ENCODE measurements at places on chromosomes 2 and 18. TPM values are rescaled to one million over a fixed set of nuclear protein-coding genes. Genes with fewer than 3 reads are reported as not detected.
A peak's percentile ranks its signal among the peaks of the same experiment; 100 is the strongest.

DNA sequence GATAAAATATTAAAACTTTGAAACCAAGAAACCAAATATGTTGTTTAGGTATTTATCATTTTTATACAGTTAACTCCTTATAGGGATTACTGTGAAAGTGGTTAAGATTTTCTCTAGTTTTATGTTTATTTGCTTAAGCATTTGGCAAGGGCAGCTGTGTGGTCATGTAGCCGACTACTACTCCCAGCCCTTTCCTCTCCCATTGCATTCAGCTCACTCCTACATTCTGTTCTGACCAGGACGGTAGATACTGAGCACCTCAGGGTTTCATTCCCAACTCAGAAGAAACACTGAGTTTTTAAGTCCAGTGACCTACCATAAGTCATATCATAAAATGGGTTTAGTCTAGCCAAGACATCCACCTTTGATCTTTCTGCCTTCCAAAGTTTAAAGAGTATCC lies 19.8 kb downstream of the FZD5 start:
- no peak for DNase-seq

DNA sequence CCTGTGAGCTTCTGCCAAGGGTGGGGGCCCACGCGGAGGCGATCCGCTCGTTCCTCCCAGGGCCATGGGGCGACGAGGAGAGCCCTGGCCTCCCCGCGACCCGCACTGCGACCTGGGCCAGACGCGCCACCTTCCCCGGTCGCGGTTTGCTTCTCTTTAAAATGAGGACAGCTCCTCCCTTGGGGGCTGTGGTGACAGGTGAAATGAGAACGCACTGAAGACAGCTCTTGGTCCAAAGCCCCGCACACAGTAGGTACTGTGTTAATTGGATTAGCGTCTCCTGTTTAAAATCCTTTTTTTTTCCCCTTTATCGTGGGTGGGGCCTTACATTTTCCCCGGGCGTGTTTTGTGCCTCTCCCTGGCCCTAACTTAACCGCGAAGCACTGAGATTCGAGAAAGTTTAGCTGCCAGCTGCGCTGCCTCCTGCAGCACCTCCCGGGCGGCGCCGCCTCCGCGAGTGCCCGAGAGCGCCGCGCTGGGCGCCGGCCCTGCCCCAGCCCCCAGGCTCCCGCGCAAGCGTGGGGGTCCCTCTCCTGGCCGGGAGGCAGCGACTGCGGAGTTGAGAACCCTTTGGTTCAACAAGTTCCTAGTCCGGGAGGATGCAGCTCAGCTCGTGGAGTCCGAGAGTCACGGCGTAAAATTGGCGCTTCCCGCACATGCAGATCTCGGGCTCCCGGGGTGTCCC lies 1.1 kb downstream of the HPCAL1 start:
- DNase-seq: no peak

DNA sequence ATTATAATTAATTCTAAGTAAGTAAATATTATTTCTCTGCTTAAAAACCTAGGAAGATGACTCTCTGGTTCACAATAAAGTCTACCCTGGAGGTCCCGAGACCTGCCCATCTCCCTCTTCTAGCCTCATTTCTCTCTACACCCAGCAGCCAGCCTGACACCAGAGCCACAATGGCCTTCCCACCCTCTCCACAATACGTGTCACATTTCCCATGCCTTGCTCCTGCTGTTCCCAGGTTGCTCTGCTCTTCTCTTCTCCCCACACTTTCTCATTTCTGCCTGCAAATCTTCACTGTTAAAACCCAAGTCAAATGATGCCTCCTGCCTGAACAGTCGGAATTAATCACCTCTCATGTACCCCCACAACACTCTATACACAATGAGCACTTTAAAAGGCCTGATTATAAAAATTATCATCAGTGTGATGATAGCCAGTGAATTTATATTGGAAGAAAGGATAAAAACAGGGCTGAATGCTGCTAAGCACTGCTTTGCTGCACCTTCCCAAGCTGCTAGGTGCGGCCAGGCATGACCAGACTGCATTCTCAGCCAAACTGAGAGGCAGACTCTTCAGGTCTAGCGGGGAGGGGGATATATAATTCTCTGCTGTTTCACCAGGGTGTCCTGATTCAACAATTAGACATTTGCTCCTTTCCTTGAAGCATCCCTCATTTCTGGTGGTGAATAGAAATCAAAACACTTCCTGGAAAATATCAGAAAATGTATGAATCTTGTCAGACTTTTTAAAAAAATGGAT lies 160.6 kb downstream of the DTNA start:
- no peak for DNase-seq

DNA sequence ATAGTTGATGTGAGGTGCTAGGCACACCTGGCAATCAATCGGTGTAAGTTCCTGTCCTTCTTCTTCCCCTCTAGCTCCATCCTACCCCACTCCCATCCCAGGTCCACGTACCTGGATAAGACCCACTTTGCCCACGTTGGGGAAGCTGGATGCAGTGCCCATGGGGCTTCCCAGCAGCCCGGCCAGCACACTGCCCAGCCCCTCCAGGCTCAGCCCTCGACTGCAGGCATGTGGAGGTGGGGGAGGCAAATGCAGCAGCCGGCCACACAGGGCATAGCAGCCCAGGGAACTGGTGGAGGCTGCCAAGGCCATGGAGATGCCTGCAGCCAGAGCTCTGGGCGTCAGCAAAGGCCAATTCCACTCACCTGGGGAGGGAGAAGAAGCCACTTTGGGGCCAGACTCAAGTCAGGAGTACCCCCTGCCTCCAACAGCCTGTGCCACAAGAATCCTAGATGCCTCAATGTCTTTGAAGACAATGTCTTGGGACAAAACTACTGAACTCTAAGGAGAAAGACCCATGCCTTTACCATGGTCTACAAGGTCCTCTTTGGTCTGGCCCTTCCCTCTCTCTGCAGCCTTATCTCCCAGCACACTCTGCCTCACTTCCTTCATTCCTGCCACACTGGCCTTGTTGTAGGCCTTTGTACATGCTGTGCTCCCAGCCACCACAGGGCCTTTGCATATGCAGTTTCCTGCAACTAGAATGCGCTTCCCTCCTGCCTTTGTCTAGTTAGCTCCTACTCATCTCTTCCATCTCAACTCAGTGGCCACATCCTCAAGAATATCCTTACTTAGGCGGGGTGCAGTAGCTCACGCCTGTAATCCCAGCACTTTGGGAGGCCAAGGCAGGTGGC lies 4.5 kb downstream of the SLC23A3 start:
- no peak for DNase-seq

DNA sequence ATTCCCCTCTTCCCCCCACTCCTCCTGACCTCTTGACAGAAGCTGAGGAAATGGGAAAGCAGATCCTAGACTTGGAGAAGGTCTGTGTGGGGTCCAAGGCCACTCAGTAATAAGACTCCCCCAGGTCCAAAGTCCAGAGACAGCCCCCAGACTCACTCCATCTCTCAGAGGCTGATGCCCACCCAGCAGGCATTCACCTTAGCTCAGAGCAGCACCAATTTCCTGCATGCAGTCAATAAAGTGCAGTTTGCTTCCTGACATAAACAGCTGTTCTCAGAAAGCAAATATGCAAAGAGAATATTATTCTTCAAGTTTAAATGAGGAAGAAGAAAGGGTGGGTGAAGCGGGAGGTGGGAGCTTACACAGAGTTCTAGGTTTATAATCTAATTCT lies 84.1 kb upstream of the RTN4 start:
- DNase-seq: no peak

GRCh38 chr2:137910641-137911040 lies 53.6 kb upstream of the HNMT start:
- no peak for DNase-seq

CRYBA2 gene
- total RNA-seq: not detected

DNA sequence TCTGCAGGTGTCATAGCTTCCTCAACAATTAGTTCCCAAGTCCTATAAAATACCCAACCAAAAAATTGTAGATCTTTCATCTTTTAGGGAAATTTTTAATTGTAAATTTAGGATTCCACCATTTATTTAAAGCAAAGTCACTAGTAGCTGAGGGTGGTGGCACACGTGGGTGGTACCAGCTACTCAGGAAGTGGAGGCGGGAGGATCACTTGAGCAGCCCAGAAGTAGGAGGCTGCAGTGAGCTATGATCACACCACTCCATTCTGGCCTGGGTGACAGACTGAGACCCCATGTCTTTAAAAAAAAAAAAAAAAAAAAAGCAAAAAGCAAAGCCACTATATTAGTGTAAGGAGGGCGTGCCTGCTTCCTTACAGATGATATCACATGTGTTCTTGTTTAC lies 60.3 kb upstream of the GREB1L start:
- no peak for DNase-seq

- DNase-seq: no peak
Observed at GRCh38 chr2:33619028-33619427, 19.9 kb upstream of the FAM98A start.

- no peak for DNase-seq
Observed at GRCh38 chr2:149310349-149310748, 20.0 kb upstream of the LYPD6 start.

GRCh38 chr18:42183746-42184145 lies 228.7 kb downstream of the PIK3C3 start:
- no peak for DNase-seq

- no peak for DNase-seq
Observed at GRCh38 chr18:22272242-22272641, 102.9 kb downstream of the GATA6 start.

- DNase-seq: no peak
Observed at GRCh38 chr2:224901121-224901676, 141.1 kb downstream of the DOCK10 start.

GRCh38 chr2:203830304-203831055 lies 37.1 kb upstream of the CTLA4 start:
- DNase-seq: no peak

- no peak for DNase-seq
Observed at GRCh38 chr18:57576316-57576715, 10.2 kb downstream of the FECH start.

DNA sequence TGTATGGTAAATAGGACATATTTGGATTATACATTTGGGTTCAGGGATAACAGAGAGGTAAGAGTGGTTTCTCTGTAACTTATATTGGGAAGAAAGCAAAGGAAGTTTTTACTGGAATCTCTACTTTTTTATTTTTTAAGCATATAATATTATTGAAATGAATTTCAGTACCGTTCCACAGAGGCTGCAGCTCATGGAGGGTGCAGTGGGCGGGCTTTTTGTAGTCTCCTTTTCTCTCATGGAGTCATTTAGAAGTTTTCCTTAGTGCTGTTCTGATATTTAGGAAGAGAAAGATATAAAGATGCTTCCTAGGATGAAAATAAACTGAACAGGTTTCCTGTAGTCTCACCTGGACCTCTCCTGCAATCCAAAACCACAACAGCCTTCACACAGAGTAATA lies 1153.3 kb upstream of the TMEFF2 start:
- DNase-seq: no peak

DNA sequence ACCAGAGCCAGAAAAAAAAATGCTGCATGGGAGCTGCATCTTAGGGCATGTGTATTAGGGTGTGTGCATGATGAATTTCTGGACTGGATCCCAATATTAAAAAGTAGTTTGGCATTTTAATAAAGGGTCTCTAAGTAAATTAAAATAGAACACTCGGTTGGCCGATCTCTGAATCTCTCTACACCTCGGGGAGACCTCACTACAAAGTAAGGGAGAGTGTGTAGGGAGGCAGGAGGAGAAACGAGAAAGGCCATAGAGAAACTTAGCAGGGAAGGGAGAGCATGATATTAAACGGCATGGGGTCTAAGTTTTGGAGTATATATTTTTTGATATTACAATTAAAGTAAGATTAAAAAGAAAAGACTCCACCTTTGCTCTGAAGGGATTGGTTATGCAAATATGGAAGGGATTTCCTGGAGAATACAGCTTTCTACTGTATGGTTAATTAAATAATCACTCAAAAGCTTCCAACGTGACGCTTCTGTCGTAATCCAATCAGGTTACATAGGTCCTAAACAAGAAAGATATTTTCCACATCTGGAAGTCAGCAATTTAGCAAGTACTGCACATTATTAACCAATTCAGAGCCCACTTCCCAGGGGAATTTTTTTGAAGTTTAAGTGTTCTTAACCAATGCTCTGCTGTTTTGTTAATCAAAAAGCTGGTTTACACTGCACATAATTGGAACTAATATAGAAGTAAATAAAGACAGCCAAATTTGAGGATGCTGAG lies 1.0 kb upstream of the ZEB2 start:
- DNase-seq: peak; percentile 95

DNA sequence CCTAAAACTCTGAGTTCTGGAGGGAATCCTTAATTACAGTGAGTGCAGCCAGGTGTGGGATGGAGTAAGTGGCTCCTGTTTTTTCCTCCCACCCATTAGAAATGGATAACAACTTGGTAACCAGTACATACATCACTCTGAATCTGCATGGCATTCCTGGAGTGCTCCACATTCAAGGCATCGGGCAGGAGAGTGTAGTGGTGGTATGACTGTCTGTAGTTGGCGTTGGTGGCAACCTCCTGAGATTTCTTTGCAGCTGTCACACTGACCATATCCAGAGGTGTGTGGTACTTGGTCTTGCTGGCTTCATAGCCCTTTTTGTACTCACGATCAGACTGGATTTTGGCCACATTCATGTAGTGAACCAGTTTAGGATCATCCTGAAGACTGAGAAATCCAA lies 68.3 kb downstream of the NEB start:
- DNase-seq: no peak

TNFAIP6 gene
- total RNA-seq: 26.5 TPM

DNA sequence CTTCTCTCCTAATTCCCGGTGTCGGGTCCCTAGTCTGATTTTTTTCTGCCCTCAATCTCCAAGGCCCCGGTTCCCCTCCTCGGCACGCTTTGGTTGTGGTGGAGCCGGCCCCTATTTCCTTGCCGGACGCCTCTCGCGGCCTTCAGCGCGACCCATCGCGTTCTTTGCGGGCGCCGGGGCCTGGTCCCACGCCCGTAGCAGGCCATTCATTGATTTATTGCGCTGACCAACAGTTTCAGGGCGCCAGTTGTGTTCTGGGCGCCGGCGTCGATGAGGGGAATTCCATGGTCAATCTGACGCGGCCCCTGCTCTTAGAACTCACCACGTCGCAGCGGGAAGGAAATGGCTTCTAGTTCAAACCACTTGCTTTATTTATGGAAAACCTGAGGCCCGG lies 396 bp downstream of the CNOT9 start:
- no peak for DNase-seq

DNA sequence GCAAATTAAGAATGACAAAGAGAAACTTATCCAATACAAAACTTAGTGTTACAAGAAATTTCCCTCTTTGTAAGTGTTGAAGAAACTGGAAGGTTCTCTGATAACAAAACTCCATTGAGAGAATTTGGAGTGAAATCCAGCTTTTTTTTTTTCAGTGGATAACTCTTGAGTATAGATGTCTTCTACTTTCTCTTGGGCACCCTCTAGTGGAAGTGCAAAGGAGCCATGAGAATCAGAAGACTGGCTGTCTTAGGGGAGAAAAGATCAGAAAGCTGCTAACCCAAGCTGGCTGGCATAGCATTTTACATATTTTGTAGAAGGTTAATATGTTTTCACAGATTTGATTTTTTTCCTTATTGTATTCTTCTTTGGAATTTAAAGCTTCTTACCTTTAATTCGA lies 138.8 kb upstream of the SATB2 start:
- no peak for DNase-seq

- no peak for DNase-seq
Observed at GRCh38 chr2:239853706-239854327, 171.3 kb downstream of the NDUFA10 start.

Measured in skin of body (tissue), 3 donors.